H1 (cell line): ENCODE measurements at places on chromosomes 11 and 22. TPM values are rescaled to one million over a fixed set of nuclear protein-coding genes. Genes with fewer than 3 reads are reported as not detected.
A peak's percentile ranks its signal among the peaks of the same experiment; 100 is the strongest.

- H3K4me1 ChIP-seq, result peaks cover 4% of the 10 kb centered on the region
- H3K36me3 ChIP-seq, result no peaks in the 10 kb centered on the region
- H3K4me3 ChIP-seq, result peak overlapping the region; percentile 55
- H3K27ac ChIP-seq, result no peak overlapping the region
- peak; percentile 79 for DNase-seq
Measured at GRCh38 chr11:113474362-113475159, 637 bp downstream of the DRD2 start.

Gene RTCB
- 77.2 and 104 TPM in 2 replicates for polyA plus RNA-seq

Gene SLC22A6
- not detected in 2 replicates for polyA plus RNA-seq

GRCh38 chr22:27377501-27378295 lies 423.9 kb downstream of the MN1 start:
- no peak overlapping the region for H3K27ac ChIP-seq
- H3K4me1 ChIP-seq, result peaks cover 8% of the 10 kb centered on the region
- no peak for DNase-seq
- H3K4me3 ChIP-seq, result no peak overlapping the region
- no peaks in the 10 kb centered on the region for H3K36me3 ChIP-seq
- H3K27me3 ChIP-seq, result no peaks in the 10 kb centered on the region

Gene NXPE1
- polyA plus RNA-seq, result not detected in 2 replicates

GRCh38 chr11:12285106-12285505 lies 92.3 kb upstream of the PARVA start:
- DNase-seq, result no peak
- H3K4me1 ChIP-seq, result 0 out of 2 replicates have a peak, but pooled peaks cover 4% of the 10 kb centered on the region
- H3K36me3 ChIP-seq, result no peaks in the 10 kb centered on the region
- H3K27ac ChIP-seq, result no peak overlapping the region
- no peak overlapping the region for H3K4me3 ChIP-seq

- no peaks in the 10 kb centered on the region for H3K36me3 ChIP-seq
- H3K4me1 ChIP-seq, result no peaks in the 10 kb centered on the region
- no peak overlapping the region for H3K27ac ChIP-seq
- H3K4me3 ChIP-seq, result no peak overlapping the region
- no peak for DNase-seq
Measured at GRCh38 chr22:36649066-36649465, 54.5 kb downstream of the CACNG2 start.

Gene VPREB1
- not detected in 2 replicates for polyA plus RNA-seq

GRCh38 chr11:122690384-122690783 lies 34.9 kb downstream of the UBASH3B start:
- H3K27me3 ChIP-seq, result no peaks in the 10 kb centered on the region
- no peaks in the 10 kb centered on the region for H3K36me3 ChIP-seq
- H3K4me1 ChIP-seq, result peaks cover 22% of the 10 kb centered on the region
- no peak overlapping the region for H3K4me3 ChIP-seq
- H3K27ac ChIP-seq, result no peak overlapping the region

Gene F2
- 0.11 and 0.25 TPM in 2 replicates for polyA plus RNA-seq

Gene BIRC3
- polyA plus RNA-seq, result 0.02 and 0.08 TPM in 2 replicates

- H3K36me3 ChIP-seq, result no peaks in the 10 kb centered on the region
- H3K4me1 ChIP-seq, result no peaks in the 10 kb centered on the region
- DNase-seq, result no peak
Measured at GRCh38 chr11:113722221-113722620, 16.1 kb upstream of the TMPRSS5 start.

DNA sequence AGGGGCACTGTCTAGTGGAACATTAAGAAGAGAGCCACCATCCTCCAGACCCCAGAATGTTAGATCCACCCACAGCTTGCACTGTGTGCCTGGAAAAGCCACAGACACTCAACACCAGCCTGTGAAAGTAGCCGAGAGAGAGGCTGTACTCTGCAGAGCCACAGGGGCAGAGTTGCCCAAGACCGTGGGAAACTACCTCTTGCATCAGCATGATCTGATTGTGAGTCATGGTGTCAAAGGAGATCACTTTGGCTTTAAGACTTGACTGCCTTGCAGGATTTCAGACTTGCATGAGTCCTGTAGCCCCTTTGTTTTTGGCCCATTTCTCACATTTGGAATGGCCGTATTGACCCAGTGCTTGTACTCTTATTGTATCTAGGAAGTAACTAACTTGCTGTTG lies 115.9 kb upstream of the CCDC179 start:
- H3K4me3 ChIP-seq, result no peak overlapping the region
- no peaks in the 10 kb centered on the region for H3K27me3 ChIP-seq
- H3K36me3 ChIP-seq, result no peaks in the 10 kb centered on the region
- no peaks in the 10 kb centered on the region for H3K4me1 ChIP-seq
- no peak overlapping the region for H3K27ac ChIP-seq

DNA sequence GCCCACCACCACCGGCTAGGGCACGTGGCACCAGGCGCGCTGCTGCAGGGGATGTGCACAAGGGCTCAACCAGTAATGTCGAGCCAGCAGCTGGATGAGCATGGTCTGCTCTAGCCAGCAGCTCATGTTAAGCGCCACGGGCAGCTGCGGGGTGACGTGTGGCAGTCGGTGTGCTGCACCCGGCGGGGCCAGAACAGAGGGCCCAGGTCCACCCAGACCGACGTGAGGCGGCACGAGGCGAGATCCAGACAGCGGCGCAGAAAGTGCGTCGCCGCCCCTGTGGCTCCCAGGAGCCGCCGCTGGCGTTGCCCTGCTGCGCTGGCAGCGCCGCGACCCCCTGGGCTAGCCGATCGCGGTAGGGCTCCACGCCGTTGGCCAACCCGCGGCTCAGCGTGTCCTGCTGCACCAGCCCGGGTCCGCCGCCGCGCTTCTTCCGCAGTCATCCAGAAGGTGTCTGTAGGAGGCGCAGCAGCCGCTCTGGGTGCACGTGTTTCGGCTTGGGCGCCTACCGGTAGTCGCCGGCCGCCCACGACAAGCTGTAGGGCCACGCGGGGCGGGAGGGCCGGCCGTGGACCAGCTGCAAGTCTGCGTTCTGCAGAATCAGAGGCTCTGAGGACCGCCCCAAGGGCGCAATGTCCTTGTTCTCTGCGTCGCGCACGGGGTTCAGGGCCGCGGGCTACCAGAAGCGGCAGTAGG lies 4.6 kb upstream of the GALR3 start:
- no peak for DNase-seq
- H3K4me1 ChIP-seq, result peaks cover 27% of the 10 kb centered on the region
- peak overlapping the region; percentile 39 for H3K4me3 ChIP-seq
- H3K27me3 ChIP-seq, result no peaks in the 10 kb centered on the region
- H3K36me3 ChIP-seq, result peaks cover 5% of the 10 kb centered on the region; the same call in 1 of the 2 replicates

Gene GVQW3
- 5.5 and 5.9 TPM in 2 replicates for polyA plus RNA-seq

Gene LRP4
- polyA plus RNA-seq, result 5.4 and 11.0 TPM in 2 replicates

DNA sequence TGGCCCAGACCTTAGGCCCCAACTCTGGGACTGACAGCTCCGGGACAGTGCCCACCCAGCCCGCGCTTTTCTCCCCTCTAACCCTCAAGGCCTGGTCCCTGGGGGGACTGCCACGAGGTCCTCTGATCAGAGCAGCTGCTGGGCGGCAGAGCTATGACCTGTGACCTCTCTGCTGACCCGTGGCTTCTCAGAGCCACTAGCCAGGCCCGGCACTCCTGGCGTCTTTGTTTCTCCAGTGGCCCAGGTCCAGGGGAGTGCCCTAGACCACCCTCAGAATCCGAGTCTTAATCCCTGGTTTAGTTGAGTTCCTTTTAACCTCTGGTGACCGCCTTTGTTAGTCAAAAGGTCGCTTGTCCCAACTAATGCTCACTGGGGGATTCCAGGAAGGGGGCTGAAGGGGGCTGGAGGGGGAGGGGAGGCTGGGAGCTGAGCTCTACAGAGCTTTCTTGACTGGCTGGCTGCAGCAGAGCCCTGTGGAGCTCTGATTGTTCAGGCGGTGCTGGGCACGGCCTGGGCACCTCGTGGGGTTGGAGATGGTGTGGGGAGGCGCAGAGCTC lies 1.2 kb downstream of the FBLN1 start:
- peak overlapping the region; percentile 43 for H3K27ac ChIP-seq
- peak overlapping the region; percentile 73 for H3K4me3 ChIP-seq
- peaks cover 25% of the 10 kb centered on the region for H3K4me1 ChIP-seq
- H3K27me3 ChIP-seq, result no peaks in the 10 kb centered on the region
- peak; percentile 53 for DNase-seq
- H3K36me3 ChIP-seq, result no peaks in the 10 kb centered on the region

- no peak for DNase-seq
- no peak overlapping the region for H3K4me3 ChIP-seq
- H3K4me1 ChIP-seq, result peaks cover 11% of the 10 kb centered on the region
Measured at GRCh38 chr11:12702999-12703453, 28.8 kb downstream of the TEAD1 start.

DNA sequence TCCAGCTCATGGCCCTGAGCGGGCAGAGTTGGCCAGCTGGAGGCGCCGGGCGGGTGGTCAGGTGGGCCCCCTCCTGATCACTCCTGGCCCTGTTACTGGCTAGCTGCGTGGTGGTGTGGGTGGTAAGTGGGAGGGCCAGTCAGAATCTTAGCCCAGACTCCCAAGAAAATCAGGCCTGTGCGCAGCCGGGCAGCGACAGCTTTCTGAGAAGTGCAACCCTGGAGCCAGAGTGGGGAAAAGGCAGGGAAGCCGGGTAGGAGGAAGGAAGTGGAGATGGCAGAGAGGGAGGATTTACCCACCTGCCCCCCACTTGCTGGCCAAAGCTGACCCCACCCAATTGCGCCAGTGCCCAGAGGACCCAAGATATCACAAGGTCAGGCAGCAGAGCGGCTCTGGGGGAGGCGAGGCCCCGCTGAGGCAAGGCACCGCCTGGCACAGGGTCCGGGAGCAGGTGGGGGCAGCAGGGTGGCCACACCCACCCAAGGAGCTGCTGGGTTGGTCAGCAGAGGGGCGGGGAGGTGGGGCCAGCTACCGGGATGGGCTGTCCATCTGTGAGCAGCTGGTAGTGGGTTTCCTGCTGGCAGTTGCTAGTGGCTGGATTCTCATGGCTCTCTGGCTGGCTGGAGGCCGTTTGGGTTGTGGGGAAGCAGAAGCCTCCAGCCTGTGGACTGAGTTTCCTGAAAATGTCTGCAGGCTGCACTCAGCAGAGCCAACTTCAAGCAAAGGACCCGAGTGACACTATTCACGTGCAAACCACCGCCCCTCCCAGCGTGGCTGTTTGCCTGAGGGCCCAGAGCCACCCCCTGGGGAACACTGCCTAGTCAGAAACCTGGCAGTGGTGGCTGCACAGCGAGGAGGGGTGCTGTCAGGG lies 196.4 kb downstream of the IGLL1 start:
- no peak overlapping the region for H3K27ac ChIP-seq
- no peak for DNase-seq
- H3K4me1 ChIP-seq, result no peaks in the 10 kb centered on the region
